ENCODE measurements at places on chromosomes 2 and 18. TPM values are rescaled to one million over a fixed set of nuclear protein-coding genes. Genes with fewer than 3 reads are reported as not detected.
A peak's percentile ranks its signal among the peaks of the same experiment; 100 is the strongest.

DNA sequence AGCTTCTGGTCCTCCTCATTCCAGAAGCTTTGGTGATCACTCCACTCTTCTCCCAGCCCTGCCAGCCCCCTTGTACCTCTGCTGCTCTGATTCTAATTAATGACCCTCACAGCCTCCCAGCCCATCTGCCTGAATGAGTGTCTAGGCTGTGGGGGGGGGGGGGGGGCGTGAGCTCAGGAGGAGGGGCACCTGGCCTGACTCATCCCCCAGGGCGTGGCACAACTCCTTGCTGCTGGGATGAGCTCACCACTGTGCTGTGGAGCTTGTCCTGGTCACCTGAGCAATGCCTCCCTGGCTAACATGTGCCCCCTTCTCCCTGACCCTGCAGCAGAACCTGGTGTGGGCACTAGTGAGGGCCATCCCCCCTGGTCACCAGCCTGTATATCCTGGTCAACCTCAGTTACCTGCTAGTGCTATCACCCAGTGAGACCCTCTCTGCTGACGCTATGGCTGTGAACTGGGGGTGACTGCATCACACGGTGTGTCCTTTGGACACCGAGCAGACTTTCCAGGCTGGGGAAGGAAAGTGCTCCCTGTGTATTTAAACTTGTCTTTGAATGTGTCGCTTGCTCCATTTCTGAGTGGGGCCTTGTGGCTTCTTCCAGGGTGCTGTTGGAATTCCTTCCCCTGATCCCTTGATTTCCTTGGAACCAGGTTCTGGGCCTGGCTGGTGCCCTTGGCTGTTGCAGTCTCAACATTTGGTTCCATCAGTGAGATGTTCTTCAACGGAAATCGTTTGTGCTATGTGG is 41.5 kb upstream of the PUM2 start:
- H3K4me3 ChIP-seq: no peak overlapping the region
- H3K27me3 ChIP-seq: peaks cover 6% of the 10 kb centered on the region
- H3K4me1 ChIP-seq: no peaks in the 10 kb centered on the region
- H3K27ac ChIP-seq: no peak overlapping the region

- H3K36me3 ChIP-seq: peaks cover 15% of the 10 kb centered on the region
- peak overlapping the region; percentile 97 for H3K4me3 ChIP-seq
- no peaks in the 10 kb centered on the region for H3K27me3 ChIP-seq
- peaks cover 42% of the 10 kb centered on the region for H3K4me1 ChIP-seq
- H3K27ac ChIP-seq: peak overlapping the region; percentile 94
These were observed 549 bp downstream of the MRPL35 start for GRCh38 chr2:86199834-86200177.

DNA sequence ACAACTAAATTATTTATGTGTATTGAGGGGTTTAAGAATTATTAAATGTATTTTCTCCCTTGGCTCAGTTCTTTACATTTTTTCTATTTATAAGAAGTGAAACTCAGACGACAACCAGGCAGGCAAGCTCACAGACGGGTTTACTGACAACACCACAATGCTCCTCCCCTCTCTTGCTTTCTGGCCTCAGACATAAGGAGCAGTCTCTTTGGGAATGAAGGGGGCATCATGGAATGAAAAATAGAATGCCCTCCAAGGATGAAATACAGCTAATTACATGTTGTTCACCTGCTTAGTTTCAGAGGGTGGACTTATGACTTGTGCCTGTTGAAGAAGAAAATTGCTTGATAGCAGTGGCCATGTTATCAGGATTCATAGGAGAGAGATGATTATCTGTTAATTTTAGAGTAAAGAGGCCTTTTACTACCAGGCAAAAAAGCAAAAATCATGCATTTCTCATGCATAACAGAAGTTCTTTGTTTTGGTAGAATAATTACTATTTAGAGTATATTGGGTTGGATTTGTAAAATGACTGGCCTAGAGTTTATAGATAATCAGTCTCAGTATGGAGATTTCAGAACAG is 172.1 kb upstream of the LRRTM1 start:
- no peaks in the 10 kb centered on the region for H3K27me3 ChIP-seq
- no peaks in the 10 kb centered on the region for H3K4me1 ChIP-seq
- no peak overlapping the region for H3K4me3 ChIP-seq
- H3K27ac ChIP-seq: no peak overlapping the region
- no peak for DNase-seq
- H3K36me3 ChIP-seq: no peaks in the 10 kb centered on the region

GRCh38 chr2:26584656-26585055 is 56.5 kb downstream of the CIB4 start:
- H3K27me3 ChIP-seq: peaks cover 23% of the 10 kb centered on the region
- no peak overlapping the region for H3K4me3 ChIP-seq
- no peak for DNase-seq
- no peaks in the 10 kb centered on the region for H3K36me3 ChIP-seq

- no peak overlapping the region for H3K27ac ChIP-seq
- H3K36me3 ChIP-seq: peaks cover 29% of the 10 kb centered on the region
- H3K4me3 ChIP-seq: no peak overlapping the region
- H3K27me3 ChIP-seq: no peaks in the 10 kb centered on the region
- DNase-seq: no peak
These were observed 27.7 kb downstream of the THOC1 start for GRCh38 chr18:240175-240574.

DNA sequence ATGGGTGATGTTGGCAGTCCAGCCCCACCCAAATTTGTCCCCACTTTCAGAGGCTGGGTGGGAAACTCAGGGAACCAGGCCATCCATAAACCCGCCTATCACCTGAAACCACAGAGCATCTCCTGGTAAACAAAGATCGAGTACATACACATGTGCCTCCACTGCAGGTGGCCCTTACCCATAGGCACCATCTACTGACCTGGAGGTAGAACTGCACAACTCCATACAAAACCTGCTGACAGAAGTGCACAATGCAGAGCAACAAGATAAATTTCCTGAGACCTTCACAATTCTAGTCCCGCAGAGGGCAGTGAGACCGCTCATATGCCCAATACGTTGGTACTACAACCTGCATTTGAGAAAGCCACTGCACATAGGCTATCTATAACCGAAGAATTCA is 856.3 kb downstream of the SUCLG1 start:
- no peak for DNase-seq
- H3K27me3 ChIP-seq: no peaks in the 10 kb centered on the region
- H3K4me1 ChIP-seq: no peaks in the 10 kb centered on the region
- H3K36me3 ChIP-seq: no peaks in the 10 kb centered on the region
- H3K27ac ChIP-seq: no peak overlapping the region
- no peak overlapping the region for H3K4me3 ChIP-seq

- no peak overlapping the region for H3K27ac ChIP-seq
- H3K4me3 ChIP-seq: no peak overlapping the region
- no peaks in the 10 kb centered on the region for H3K36me3 ChIP-seq
- no peaks in the 10 kb centered on the region for H3K4me1 ChIP-seq
These were observed 22.8 kb downstream of the SGPP2 start for GRCh38 chr2:222447131-222447530.

- H3K36me3 ChIP-seq: no peaks in the 10 kb centered on the region
- no peak for DNase-seq
- no peak overlapping the region for H3K27ac ChIP-seq
- H3K27me3 ChIP-seq: peaks cover 4% of the 10 kb centered on the region
- H3K4me1 ChIP-seq: no peaks in the 10 kb centered on the region
- H3K4me3 ChIP-seq: no peak overlapping the region
These were observed 4.5 kb upstream of the PUM2 start for GRCh38 chr2:20355131-20355530.

- no peak overlapping the region for H3K27ac ChIP-seq
- H3K4me1 ChIP-seq: no peaks in the 10 kb centered on the region
- no peak overlapping the region for H3K4me3 ChIP-seq
- H3K36me3 ChIP-seq: no peaks in the 10 kb centered on the region
These were observed 270.6 kb downstream of the CELF4 start for GRCh38 chr18:37294951-37295350.

DNA sequence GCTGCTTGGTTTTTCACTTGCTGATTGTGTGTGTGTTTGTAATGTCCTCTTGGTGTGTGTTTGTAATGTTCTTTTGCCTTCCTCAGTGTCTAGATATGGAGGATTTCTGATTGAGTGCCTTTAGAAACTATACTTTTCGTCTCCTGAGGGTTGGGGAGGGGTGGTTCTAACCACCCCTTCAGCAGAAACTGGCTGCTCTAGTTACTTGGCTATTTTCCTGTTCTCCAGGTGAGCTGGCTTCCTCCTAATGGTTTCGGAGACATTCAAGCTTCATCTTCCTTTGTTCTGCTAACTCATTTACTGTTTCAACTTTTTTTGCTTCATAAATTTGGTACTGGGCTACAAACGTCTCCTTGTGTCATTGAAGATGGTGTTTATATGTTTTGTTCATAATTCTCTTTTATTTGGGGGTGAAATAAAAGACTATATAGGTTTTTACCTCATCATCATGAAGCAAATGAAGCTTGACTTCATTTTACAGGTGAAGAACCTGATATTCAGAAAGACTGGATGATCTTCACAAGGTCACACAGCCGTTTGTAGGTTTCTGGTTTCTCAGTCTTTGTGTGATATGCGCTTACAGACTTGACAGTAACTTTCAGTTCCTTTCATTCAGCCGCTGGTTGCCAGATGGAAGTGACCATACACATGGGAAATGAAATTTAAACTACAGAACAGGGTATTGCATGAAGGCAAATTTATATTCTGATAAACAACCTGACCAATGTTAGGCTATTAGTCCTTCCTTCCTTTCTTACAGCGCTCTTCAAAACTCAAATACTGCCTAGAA is 238.5 kb downstream of the GALR1 start:
- H3K27me3 ChIP-seq: peaks cover 20% of the 10 kb centered on the region
- H3K36me3 ChIP-seq: no peaks in the 10 kb centered on the region
- H3K4me1 ChIP-seq: no peaks in the 10 kb centered on the region
- H3K27ac ChIP-seq: no peak overlapping the region
- no peak for DNase-seq
- no peak overlapping the region for H3K4me3 ChIP-seq

DNA sequence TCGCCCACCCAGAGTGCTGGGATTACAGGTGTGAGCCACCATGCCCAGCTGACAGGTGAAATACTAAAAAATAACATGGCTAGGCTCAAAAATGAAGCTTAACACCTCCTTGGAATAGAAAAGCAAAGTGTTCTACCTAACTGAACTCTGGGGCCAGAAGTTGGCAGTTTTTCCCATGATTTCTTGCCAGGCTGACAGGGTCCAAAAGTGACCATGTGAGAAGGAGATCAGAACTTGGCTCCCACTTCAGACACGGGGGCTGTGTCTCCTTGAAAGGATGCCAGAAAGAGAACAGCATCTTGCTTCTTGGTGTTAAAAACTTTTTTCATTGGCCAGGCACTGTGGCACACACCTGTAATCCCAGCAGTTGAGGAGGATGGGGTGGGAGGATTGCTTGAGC is 47.0 kb downstream of the BMPR2 start:
- DNase-seq: no peak
- no peak overlapping the region for H3K4me3 ChIP-seq
- H3K4me1 ChIP-seq: peaks cover 5% of the 10 kb centered on the region

DNA sequence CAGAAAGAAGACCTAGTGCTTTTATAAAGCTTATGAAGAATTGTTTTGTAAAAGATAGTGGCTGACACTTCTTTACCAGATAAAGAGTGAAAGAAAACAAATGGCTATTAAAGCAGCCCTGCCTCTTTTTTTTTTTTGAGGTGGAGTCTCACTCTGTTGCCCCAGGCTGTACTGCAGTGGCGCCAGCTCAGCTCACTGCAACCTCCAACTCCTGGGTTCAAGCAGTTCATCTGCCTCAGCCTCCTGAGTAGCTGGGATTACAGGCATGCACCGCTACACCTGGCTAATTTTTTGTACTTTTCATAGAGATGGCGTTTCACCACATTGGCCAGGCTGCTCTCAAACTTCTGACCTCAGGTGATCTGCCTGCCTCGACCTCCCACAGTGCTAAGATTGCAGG is 12.9 kb downstream of the ARPC2 start:
- peak overlapping the region; percentile 22 for H3K4me3 ChIP-seq
- H3K27me3 ChIP-seq: no peaks in the 10 kb centered on the region
- peaks cover 71% of the 10 kb centered on the region for H3K4me1 ChIP-seq
- H3K27ac ChIP-seq: peak overlapping the region; percentile 76

- no peaks in the 10 kb centered on the region for H3K27me3 ChIP-seq
- H3K4me3 ChIP-seq: no peak overlapping the region
- H3K27ac ChIP-seq: no peak overlapping the region
- no peaks in the 10 kb centered on the region for H3K36me3 ChIP-seq
- DNase-seq: no peak
These were observed 407.7 kb upstream of the SALL3 start for GRCh38 chr18:78571831-78572347.

RNF181 gene
- 104 TPM for total RNA-seq

PRKD3 gene
- total RNA-seq: 41.7 TPM

MROH2A gene
- total RNA-seq: not detected

ZDBF2 gene
- 9.2 TPM for total RNA-seq

SPP2 gene
- total RNA-seq: not detected

Data from activated naive CD8-positive, alpha-beta T cell treated with anti-CD3 and anti-CD28 coated beads for 36 hours (primary cell).